ENCODE measurements at places on chromosomes 5 and 9.

DNA sequence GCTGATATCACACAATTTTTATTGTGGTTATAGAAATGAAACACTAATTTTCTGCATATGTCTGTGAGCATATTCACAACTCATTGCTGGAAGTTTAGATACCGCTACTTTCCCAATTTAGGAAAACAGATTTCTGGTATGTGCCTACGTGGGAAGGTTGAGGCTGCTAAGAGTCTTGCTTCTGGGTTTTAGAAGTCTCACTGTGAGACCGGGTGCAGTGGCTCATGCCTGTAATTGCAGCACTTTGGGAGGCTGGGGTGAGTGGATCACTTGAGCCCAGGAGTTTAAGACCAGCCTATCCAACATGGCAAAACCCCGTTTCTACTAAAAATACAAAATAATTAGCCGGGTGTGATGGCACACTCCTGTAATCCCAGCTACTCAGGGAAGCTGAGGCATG, 39.6 kb downstream of the UBAP1 start:
- no peak for DNase-seq

DNA sequence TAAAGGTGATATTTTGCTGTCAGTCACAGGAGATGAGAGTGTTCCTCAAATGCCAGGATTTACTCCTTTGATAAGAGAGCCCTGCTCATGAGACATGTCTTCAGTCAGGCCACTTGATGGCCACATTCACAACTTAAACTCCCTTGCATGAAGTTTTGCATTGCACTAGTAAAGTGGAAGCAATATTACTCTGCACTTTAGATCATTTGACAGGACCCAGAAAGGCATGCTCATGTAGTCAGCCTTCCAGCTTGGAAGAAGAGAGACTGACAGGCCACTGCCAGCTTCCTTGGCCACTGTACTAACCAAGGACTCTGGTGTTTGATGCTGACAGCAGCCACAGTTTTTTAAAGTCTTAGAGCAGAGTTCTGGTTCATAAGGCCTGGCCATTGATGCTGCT, 42.6 kb downstream of the NPR3 start:
- no peak for DNase-seq

DNA sequence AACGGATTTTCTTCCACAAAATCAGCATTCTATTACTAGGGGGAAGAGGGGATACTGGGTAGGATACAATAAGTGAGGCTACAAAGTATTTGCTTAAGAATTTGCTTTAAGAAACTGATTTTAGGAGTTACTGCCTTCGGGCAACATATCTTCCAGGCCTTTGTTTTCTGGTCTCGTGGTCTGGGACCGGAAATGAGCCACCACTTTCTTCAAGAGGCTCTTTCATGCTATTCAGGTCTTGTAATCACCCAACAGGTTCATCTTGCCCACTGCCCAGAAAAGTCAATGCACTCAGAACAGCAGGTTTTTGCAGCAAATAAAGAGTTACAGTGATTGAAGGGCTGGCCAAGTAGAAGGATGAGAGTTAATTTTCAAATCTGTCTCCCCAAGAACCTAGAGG, 6.6 kb upstream of the AOPEP start:
- no peak for DNase-seq

DNA sequence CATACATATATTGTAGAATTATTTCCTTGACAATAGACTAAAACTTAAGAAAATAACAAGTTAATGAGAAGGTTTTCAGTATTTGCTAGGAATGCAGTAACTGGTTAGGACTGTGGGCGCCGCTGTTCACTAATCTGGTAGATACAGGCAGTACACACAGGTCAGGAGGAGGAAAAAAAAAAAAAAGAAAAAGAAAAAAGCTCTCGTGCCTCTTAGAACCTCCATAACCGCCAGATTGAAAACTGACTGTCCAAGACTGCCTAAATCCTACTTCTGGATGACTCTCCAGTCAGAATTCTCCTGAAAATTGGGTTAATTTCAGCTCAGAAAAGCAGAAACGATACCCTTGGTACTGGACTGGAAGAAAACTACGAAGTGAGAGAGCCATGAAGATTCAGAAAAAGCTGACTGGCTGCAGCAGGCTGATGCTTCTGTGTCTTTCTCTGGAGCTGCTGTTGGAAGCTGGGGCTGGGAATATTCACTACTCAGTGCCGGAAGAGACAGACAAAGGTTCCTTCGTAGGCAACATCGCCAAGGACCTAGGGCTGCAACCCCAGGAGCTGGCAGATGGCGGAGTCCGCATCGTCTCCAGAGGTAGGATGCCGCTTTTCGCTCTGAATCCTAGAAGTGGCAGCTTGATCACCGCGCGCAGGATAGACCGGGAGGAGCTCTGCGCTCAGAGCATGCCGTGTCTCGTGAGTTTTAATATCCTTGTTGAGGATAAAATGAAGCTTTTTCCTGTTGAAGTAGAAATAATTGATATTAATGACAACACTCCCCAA, at the start of gene PCDHGA1:
PCDHGA1 (plus strand) TSS at position 216 of the 782 bp plus-strand sequence.
- DNase-seq = peak; percentile 32

GRCh38 chr5:52469835-52470234, 317.9 kb upstream of the ITGA1 start:
- no peak for DNase-seq

DNA sequence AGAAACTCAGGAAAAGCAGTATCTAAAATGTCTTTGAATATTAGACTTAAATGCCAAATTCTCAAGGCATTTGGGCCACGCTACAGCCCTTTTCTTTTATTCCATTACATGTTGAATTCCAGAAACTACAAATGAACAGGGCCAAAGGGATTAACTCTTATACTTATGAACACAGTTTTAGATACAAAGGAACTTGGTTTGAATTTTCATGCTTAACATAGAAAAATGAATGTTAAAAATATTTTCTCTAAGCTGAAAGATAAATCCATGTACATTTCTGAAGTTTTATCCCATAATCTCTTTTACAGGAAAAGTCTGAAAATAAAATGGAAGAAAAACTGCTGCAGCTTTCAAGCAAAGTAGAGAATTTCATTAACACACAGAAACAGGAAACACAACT, 56.8 kb downstream of the FAM81B start:
- DNase-seq = no peak

- no peak for DNase-seq
Observed at GRCh38 chr9:89313842-89314241, 2.8 kb downstream of the CKS2 start.

- no peak for DNase-seq
Observed at GRCh38 chr5:174384509-174384947, 339.0 kb downstream of the NSG2 start.

DNA sequence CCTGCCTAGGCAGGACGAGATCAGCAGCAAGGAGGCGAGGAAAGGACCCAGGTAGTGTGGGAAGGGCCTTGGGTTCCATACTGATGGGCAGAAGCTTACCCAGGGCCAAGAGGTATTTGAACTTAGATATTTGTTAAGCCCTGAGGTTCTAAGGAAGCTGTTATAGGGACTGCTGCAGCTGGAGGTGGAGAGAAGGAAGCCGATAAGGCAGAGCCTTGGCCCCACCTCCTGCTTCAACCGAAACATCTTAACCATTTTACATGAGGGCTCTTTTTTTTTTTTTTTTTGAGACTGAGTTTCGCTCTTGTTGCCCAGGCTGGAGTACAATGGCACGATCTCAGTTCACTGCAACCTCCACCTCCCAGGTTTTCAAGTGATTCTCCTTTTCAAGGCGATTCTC, 8.6 kb upstream of the AQP3 start:
- no peak for DNase-seq

DNA sequence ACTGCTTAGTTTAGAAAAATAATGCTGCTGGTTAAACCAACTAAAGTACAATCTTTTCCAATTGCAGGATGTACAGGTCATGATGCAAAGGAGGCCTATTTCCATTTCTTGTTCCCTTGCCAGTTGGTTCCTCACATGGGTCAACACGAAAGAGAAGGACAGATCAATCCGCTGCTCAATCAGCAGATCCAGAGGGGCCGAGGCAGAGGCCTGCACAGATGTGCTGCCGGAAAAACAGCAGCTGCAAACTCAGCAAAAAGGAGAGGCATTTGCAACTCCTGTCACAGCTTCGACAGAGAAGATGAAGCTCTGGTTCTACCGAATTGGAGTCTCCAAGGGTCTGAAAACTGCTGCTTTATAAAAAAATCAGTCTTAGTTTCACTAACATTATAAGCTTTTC, 69.8 kb downstream of the NIPSNAP3B start:
- no peak for DNase-seq

GRCh38 chr9:1236061-1236460, 185.9 kb downstream of the DMRT2 start:
- no peak for DNase-seq

GRCh38 chr9:37700900-37701299, 50.1 kb downstream of the FRMPD1 start:
- DNase-seq = no peak

DNA sequence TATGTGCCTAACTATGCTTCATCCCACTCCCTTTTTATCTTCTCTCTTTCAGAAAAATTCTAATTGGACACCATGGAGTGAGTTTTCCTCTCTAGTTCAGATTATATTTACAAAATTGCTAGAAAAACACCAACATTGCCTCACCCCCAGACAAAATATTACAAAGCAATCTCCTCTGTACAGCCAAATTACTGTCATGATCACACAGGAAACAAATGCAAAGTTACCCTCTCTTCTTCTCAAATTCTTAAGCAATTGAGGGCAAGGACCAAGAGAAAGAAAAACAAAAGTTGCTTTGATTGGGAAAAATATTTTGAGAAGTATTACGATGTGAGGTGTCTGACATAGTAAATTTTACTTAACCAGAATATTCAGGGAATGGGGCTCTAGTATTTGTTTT, 30.8 kb upstream of the ABCA1 start:
- DNase-seq = no peak

- DNase-seq = no peak
Observed at GRCh38 chr5:157485811-157486210, 25.8 kb downstream of the NIPAL4 start.

GRCh38 chr5:106907979-106908378, 762.8 kb downstream of the EFNA5 start:
- DNase-seq = no peak

GRCh38 chr9:90032296-90033027, 427.6 kb downstream of the GADD45G start:
- DNase-seq = no peak

- no peak for DNase-seq
Observed at GRCh38 chr5:110038297-110038997, 348.7 kb downstream of the MAN2A1 start.

DNA sequence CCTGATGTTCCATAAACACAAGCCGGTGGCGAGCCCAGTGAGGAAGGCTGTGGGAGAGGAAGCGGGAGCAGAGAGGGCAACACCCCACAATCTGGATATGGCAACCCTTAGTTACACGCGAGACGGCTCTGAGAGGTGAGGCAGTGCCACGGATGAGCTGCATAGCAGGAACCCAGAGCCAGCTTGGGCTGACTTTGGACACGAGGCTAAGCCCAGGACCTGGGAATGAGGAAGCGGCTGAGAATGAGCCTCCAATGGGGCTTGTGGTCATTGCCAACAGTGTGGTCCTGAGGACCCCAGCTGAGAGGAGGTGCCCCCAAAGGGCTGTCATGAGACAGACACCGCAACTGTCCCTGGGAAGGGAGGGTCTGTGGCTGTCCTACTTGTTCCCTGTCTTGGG, 160.0 kb upstream of the SMIM23 start:
- no peak for DNase-seq

GRCh38 chr9:120921661-120922181, 4.9 kb downstream of the TRAF1 start:
- no peak for DNase-seq

DNA sequence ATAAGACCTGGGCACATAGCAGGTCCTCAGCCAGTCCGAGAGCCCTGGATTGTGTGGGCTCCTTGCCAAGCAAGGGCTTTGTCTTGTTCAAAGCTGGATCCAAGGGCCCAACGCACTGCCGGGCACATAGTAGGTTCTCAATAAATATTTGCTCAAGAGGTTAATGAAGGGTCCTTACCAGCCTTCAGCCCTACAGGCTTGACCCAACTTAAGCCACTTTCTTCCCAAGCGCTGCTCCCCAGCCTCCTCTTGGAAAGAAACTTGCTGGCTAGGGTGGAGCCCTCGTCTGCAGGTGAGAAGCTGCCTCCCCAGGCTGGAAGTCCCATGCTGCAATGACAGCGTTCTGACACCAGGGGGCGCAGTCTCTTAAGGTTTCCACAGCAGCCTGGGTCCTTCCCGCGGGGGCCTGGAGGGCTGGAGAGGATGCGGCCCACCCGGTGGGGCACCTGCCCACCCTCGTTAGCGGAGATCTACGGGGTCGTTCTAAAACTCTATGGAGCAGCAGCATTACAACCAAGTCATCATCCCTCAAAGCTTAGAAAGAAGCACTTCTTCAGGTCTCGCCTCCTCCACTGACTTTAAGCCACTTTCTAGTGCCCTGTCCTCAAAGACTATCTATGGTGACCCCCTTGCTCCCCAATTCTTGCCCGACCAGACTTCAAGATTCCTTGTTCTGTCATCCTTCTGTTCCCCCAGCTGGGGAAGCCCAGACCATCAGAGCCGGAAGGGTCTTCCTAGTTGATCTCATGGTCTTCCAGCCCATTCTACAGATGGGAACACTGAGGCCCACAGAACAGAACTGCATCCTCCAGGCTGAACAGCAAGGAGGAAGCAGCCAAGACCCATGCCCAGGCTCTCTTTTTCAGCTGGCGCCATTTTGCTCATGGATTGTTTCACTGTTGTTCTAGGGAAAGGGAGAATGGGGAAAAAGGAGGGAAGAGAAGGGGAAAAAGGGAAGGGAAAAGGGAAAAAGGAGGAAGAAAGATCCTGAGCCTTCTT, 115.4 kb downstream of the LHX2 start:
- DNase-seq = peak; percentile 74

- no peak for DNase-seq
Observed at GRCh38 chr5:65914641-65915196, 11.7 kb upstream of the ERBIN start.

- DNase-seq = peak; percentile 76
Observed at GRCh38 chr9:72526901-72527800, 5.7 kb downstream of the TMC1 start.

- DNase-seq = no peak
Observed at GRCh38 chr5:132677191-132677590, 3.4 kb downstream of the IL4 start.

DNA sequence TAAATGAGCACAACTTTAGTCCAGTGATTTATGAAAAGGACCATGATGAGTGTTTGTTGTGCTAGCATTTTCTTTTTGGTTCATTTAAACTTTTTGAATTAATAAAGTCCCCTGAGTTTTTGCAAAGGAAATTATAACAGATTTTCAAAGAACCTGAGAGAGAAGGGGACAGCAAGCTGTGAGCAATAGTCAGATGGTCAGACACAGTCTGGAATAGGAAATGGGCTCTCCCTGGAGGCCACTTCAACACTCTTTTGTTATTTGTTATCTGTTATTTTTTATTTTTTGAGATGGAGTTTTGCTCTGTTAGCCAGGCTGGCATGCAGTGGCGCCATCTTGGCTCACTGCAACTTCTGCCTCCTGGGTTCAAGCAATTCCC, 171.1 kb downstream of the ARHGEF28 start:
- DNase-seq = no peak

Data from activated T-cell treated with anti-CD3 and anti-CD28 coated beads, Interleukin-2, amount 50 U/mL, for 1 hour (primary cell).